Aorta (tissue), 5 donors: ENCODE measurements at places on chromosomes 1 and 21. TPM values are rescaled to one million over a fixed set of nuclear protein-coding genes. Genes with fewer than 3 reads are reported as not detected.

DNA sequence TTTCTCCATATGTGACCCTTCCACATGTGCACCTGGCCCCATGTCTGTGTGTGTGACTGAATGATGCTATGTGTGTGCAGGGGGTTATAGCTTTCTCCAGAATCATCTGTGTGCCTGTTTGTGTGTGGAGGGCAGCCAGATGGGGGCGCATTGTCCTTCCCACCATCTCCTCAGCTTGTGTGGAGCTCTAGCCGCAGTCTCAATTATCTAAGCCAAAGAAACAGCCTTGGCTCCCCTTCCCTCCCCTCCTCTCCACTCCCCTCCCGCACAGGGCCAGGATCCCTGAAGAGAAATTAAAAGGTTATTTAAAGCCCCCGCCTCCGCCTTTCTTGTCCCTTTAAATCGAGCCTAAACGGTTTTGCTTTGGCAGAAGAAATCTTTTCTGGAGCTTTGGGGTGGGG lies 1.8 kb upstream of the DMBX1 start:
- no peak overlapping the region for H3K4me3 ChIP-seq
- H3K36me3 ChIP-seq, result no peaks in the 10 kb centered on the region
- H3K27ac ChIP-seq, result no peak overlapping the region
- no peaks in the 10 kb centered on the region for H3K4me1 ChIP-seq

DNA sequence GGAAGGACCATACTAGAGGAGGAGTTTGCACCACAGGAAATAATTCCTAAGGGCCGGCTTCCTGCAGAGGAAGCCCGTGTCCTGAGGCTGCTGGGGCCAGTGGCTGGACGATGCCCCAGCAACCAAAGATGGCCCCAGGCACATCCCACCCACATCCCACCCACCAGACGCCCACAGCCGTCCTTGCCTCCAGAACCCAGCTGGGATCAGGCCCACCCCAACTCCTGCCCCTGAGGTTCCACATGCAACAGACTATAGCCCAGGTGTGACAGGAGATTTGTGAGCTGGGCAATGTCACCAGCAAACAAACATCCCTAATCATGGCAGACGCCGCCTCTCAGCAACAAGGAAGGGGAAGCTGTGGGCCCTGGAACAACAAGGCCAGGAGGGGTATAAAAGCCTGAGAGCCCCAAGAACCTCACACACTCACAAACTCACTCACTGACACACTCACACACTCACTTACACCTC lies at the start of gene KRTAP10-9:
Gene KRTAP10-9, plus strand, starts transcription at position 421 of the 471 bp plus-strand sequence. CDS start 79 bp downstream, outside the sequence.
- no peak within 1 kb of the TSS for H3K4me3 ChIP-seq
- H3K27me3 ChIP-seq, result no peaks in the 10 kb centered on the region
- no peaks in the 10 kb centered on the region for H3K36me3 ChIP-seq
- no peaks in the 10 kb centered on the region for H3K4me1 ChIP-seq
- no peak for DNase-seq

DNA sequence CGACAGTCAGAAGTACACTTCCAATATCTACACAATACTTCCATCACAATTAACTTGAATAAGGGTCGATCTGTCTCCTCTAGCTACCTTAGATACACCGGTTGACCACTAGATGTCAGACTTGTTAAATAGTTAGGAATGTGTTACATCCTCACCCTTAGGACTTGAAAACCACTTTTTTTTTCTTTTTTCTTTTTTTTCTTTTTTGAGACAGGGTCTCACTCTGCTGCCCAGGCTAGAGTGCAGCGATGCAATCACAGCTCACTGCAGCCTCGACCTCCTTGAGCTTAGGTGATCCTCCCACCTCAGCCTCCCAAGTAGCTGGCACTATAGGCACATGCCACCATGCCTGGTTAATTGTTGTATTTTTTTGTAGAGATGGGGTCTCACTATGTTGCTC lies 120.4 kb upstream of the GREM2 start:
- H3K27me3 ChIP-seq, result no peaks in the 10 kb centered on the region
- no peak overlapping the region for H3K4me3 ChIP-seq
- no peaks in the 10 kb centered on the region for H3K36me3 ChIP-seq
- DNase-seq, result no peak
- no peak overlapping the region for H3K27ac ChIP-seq

DNA sequence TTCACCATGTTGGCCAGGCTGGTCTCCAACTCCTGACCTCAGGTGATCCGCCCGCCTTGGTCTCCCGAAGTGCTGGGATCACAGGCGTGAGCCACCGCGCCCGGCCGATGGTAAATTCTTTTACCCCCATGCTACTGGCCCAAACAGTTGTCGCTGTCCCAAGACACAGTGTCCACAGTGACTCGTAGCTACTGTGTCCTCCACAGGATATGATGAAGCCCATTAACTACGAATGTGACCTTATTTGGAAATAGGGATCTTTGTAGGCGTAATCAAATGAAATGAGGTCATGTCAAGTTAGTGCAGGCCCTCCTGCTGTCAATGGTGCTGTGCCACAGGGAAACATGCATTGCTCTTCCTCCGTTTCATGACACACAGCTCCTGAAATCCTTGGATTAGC lies 8.5 kb downstream of the FNDC10 start:
- no peaks in the 10 kb centered on the region for H3K27me3 ChIP-seq
- no peaks in the 10 kb centered on the region for H3K4me1 ChIP-seq
- no peak for DNase-seq
- no peak overlapping the region for H3K27ac ChIP-seq
- H3K36me3 ChIP-seq, result no peaks in the 10 kb centered on the region

GRCh38 chr1:21813542-21813941 lies 1.5 kb downstream of the LDLRAD2 start:
- no peaks in the 10 kb centered on the region for H3K36me3 ChIP-seq
- DNase-seq, result no peak
- no peak overlapping the region for H3K4me3 ChIP-seq
- no peak overlapping the region for H3K27ac ChIP-seq

- no peaks in the 10 kb centered on the region for H3K27me3 ChIP-seq
- H3K4me1 ChIP-seq, result peaks cover 4% of the 10 kb centered on the region
- no peaks in the 10 kb centered on the region for H3K36me3 ChIP-seq
- peak overlapping the region; percentile 76 for H3K27ac ChIP-seq
- peak; percentile 76 for DNase-seq
Measured at GRCh38 chr21:27570306-27570868, 603.5 kb upstream of the ADAMTS5 start.

GRCh38 chr1:221397606-221398005 lies 344.3 kb downstream of the DUSP10 start:
- H3K4me1 ChIP-seq, result no peaks in the 10 kb centered on the region
- H3K27ac ChIP-seq, result no peak overlapping the region
- no peaks in the 10 kb centered on the region for H3K36me3 ChIP-seq
- no peaks in the 10 kb centered on the region for H3K27me3 ChIP-seq

DNA sequence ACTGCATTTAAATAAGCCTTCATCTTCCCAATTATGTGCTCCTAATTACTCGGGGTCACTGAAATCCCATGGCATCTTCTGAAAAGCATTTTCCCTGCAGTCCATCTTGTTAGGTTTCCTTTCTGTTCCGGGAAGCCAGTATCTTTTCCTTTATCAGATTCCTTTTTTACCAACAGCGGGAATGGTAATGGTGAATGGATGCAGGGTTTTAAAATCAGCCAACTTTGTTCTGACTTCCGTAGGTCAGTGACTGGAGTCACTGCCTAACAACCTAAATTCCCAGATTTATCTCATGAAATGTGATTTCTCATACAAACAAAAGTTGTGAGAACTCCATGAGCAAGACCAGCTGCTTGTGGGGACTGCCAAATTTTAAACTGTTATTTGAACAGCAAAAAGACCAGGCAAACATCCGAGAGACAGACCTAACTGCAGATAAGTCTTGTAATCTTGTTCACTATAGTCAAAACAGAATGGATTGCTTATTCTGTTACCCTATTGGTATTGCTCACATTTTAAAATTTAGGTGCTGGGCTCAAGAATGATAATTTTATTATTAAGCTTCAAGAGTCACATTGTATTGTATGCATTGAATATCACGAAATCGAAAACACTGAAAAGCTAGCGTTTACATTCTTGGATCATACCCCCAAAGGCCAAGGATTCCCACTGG lies 1.2 kb upstream of the RWDD3 start:
- no peak for DNase-seq
- H3K27ac ChIP-seq, result peak overlapping the region; percentile 85
- no peaks in the 10 kb centered on the region for H3K27me3 ChIP-seq
- no peaks in the 10 kb centered on the region for H3K36me3 ChIP-seq
- peaks cover 3% of the 10 kb centered on the region for H3K4me1 ChIP-seq
- H3K4me3 ChIP-seq, result peak overlapping the region; percentile 75

EFCAB7 gene
- polyA plus RNA-seq, result 7.3 TPM

C1orf141 gene
- not detected for polyA plus RNA-seq

GBP5 gene
- 0.20 TPM for polyA plus RNA-seq

MAEL gene
- not detected for polyA plus RNA-seq
